Eye (tissue), 1 donor: ENCODE measurements at places on chromosomes 6 and 20.

DNA sequence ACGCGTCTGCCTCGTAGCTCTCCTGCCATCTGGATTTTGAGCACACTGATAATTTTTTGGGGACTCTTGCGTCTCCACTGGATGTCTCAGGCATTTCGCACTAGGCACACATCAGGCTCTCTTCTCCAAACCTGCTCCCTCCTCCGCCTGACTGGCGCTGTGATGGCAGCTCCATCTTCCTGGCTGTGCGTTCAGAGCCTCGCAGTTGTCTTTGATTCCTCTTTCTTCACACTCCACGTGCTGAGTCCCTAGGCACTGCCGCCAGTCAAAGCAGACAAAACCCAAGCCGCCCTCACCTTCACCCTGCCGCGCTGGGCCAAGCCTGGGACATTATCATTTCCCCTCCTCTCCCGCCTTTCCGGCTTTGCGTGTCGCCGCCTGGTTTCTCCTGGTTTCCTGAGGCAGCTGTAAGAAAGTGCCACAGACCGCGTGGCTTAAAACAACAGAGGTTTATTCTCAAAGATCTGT, 778 bp downstream of the PSMG4 start:
- DNase-seq, result peak; percentile 79

DNA sequence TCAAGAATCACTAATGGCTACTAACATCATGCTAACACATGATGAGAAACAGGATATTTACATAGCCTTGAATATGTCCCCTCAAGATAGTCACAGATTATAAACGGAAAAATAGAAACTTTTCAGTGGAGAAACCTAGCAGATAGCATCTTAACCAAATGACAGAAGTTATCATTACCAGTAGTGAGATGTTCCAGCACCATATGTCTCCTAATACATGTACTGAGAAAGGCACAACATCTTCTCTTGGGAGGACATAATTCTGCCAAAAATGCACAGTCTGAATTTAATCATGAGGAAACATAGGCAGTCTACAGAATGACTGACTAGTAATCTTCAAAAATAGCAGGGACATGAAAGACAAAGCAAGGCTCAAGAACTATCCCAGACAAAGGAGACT, 19.9 kb upstream of the PRIM2 start:
- DNase-seq, result no peak

- DNase-seq, result peak; percentile 67
Observed at GRCh38 chr20:49483018-49483695, 689 bp upstream of the KCNB1 start.

DNA sequence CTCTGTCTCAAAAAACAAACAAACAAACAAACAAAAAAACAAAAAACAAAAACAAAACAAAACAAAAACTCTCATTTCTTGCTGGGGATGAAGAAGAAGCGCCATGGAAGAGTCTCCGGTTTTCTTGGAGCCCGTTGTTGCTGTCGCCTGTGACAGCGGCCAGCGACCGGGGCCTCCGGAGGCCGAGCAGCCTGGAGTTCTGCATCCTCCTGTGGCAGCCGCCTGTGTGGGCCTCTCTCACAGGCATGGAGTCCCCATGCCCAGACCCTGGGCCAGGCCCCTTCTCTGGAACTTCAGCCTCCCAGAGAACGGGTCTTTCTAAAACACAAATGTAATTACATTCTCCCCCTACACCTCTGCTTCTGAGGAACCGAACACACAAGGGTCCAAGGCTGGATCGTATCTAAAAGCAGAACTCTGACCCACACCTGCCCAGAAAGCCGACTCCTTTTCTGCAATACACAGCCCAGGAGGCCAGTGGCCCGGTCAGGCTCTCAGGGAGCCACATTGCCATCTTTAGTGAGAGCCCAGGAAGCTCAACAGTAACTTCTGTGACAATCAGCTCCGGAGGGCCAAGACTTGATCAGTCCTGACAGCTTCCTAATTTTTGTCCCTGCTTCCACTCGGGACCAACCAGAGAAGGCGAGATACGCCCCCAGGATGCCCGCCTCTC, 18.5 kb downstream of the DACT2 start:
- DNase-seq, result no peak

DNA sequence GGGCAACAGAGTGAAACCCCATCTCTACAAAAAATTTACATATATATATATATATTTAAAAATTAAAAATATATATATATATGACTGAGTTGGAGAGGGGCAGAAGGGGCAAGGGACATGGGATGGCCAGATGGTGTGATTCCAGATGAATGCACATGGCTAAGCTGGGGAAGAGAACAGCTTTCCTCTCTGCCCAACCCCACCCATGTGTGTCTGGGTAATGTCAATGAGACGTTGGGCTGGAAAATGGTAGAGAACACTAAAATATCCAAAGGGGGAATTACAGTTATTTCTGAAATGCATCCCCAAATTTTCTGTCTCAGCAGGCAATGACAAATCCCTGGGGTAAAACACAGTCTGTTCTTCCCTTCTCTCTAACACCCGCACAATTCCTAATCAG, 31.2 kb upstream of the CCND3 start:
- DNase-seq, result peak; percentile 17

DNA sequence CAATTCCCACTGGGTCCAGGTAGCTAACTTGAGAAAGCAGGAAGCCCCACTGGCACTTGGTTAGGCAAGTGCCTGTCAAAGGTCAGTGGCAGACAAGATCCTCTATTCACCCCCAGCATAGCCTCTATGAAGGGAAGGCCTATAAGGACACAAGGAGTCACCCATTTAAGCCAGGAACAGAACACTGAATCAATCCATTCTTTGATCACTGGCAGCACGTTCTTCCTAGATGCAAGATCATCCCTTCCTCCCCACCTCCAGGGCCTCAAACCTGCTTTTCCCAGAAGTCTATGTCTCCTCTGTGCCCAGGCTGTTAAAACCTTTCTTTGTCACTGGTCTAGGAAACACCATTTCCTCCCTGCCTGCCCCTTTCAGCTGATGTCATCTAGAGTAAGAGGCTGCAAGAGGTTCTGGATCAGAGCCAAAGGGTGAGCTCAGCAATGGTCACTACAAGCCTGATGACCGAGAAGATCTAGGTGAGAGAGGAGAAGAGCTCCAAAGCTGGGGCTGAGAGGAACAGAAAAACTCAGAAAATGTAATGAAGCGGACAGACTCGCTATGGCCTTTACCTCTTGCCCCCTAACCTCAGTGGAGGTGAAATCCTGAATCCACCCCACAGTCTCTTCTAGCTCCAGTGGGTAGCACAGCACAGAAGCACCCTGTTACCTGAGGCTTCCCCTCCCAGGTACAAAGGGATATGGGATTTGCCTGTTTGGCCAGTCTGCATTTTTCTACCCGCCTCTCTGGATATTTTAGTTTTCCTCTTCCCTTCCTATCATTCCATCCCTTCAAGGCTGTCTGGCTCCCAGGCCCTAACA, 1.8 kb downstream of the GTPBP2 start:
- peak; percentile 42 for DNase-seq

DNA sequence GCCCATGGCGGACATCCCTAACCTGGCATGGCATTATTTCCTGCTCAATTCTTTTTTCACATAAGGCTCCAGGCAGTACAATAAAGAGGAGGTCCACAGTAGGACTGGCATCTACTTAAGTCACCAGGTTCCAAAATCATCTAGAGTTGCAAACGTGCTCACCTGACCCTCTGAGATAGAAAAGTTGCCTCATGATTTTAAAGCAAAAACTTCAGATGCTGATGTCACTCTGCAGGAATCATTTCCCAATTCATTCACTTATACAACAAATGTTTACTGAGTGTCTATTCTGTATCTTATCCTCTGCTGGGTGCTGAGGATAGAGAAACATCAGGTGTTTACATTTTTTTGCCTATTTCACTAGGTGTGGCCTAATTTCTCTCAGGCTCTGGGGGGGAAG, 2.2 kb downstream of the ADGRF4 start:
- DNase-seq, result no peak

DNA sequence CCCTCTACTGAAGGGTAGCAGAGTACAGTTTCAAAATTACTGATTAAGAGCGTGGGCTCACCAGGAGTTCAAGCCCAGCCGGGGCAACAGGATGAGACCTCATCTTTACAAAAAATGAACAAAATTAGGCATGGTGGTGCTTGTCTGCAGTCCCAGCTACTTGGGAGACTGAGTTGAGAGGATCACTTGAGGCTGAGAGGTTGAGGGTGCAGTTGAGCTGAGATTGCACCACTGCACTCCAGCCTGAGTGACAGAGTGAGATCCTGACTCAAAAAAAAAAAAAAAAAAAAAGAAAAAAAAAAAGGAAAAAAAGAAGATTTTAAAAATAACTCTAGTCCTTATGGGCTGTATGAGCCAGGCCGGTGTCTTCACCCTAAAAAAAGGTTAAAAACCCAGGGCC, 18.7 kb downstream of the PABPC1L start:
- no peak for DNase-seq

DNA sequence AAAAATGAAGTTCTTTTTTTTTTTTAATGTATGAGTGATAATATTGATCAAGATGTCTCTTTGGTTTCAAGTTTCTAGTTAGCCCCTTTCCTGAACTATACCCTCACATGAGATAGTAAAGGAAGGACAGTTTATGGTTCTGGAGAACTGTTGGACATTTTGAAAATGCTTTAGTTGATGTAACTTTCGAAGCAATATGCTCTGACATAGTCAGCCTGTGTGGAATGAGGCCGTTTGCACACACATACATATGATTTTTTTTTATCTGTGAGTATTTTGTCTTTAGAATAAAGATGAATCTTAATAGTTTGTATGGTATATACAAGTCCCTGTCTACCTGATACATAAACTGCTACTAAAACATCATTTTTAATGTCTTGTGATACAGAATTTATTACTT, 177.0 kb downstream of the ARID1B start:
- peak; percentile 46 for DNase-seq

- DNase-seq, result no peak
Observed at GRCh38 chr6:97925504-97925903, 642.5 kb upstream of the MMS22L start.

- DNase-seq, result no peak
Observed at GRCh38 chr6:154238831-154239230, 117.8 kb downstream of the IPCEF1 start.

- DNase-seq, result no peak
Observed at GRCh38 chr20:47067776-47068175, 173.1 kb downstream of the EYA2 start.

GRCh38 chr20:44424039-44424495, 51.6 kb upstream of the TTPAL start:
- no peak for DNase-seq

DNA sequence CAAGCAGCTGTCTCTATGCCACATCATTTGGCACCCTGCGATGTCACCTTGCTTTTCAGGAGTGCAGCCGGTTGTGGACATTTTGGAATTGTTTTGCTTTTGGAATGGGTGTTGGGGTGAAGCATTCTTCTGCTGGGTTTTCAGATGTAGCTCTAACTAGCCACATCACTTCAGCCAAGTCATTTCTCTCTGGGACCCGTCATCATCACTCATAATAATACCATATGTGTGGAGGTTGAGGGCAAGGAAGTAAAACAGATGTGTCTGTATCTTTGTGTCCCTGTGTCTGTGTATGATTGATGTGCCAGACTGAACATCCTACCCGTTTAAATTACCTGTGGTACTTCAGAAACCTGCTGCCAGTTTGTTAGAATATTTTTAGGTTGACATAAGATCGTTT, 49.5 kb upstream of the TULP4 start:
- DNase-seq, result no peak

DNA sequence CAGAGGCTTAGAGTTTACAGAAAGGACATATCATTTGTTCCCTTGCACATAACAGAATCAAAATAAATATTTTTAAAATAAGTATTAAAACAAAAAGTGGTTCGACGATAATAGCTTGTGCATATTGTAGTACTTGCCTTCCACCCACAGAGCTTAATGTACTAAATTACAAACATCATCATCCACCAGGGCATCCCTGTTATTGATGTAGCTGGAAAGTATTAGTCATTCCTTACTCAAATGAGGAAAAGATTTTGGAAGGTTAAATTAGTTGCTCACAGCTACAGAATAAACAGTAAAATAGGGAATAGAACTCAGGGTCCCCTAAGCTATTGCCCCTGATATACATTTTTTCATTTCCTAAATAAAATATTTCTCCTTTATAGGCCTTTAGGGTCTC, 150.3 kb downstream of the PTPRK start:
- no peak for DNase-seq

GRCh38 chr6:16759181-16759645, 2.0 kb downstream of the ATXN1 start:
- DNase-seq, result peak; percentile 74

DNA sequence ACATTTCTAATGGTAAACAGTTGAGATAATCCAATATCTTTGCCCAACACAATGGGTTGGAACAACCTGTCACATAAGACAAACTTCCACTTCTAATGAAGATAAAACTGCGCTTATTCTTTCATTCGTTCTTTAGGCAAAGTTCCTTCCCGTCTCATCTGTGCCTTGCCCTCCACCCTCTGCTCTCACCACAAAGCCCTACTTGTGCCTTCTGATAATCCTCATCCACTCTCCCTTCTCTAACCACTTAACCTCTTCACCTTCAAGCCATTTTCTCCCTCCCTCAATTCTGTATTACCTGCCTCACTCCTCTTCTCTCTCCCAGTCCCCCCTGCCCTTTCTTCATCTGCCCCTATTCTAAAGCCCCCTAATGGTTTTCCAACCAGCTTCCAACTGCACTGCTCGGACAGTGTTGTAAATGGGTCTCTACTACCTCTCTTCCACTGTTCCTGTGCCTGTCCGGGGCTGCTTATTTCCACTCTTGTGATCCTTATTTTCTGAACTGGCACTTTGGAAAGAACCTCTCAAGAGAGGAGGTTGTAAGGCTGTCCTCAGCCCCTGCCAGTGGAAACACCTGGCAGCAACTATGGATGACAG, 62.9 kb upstream of the MYB start:
- no peak for DNase-seq

DNA sequence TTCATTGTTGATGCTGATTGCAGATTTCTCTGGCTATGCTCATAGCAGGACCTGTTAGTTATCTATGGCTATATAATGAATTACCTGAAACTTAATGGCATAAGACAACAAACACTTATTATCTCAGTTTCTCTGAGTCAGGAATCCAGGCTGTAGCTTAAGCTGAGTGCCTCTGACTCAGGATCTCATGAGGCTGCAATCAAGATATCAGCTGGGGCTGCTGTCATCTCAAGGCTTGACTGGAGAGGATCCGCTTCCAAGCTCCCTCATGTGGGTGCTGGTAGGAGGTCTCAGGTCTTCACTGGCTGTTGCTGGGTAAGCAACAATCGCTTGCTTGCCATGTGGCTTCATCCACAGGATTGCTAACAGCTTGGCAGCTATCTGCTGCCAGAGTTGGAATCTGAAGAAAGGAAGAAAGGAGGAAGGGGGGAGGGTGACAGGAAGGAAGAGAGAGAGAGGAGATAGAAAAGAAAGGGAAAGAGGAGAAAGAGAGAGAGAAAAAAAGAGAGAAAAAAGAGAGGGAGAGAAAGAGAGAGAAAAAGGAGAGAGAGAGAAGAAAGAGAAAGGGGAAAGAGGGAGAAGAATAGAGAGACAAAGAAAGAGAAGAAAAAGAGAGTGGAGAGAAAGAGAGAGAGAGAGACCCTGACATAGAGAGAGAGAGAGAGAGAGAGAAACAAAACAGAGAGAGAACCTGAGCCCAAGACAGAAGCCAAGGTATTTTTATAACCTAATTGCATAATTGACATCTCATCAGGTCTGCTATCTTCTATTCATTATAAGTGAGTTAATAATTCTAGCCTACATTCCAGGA, 579.0 kb upstream of the BTBD3 start:
- DNase-seq, result no peak
